Fibroblast of upper back skin (primary cell): ENCODE measurements at places on chromosomes 1 and 21.

- no peak for DNase-seq
These were observed 238.1 kb upstream of the VAMP3 start for GRCh38 chr1:7533006-7533405.

DNA sequence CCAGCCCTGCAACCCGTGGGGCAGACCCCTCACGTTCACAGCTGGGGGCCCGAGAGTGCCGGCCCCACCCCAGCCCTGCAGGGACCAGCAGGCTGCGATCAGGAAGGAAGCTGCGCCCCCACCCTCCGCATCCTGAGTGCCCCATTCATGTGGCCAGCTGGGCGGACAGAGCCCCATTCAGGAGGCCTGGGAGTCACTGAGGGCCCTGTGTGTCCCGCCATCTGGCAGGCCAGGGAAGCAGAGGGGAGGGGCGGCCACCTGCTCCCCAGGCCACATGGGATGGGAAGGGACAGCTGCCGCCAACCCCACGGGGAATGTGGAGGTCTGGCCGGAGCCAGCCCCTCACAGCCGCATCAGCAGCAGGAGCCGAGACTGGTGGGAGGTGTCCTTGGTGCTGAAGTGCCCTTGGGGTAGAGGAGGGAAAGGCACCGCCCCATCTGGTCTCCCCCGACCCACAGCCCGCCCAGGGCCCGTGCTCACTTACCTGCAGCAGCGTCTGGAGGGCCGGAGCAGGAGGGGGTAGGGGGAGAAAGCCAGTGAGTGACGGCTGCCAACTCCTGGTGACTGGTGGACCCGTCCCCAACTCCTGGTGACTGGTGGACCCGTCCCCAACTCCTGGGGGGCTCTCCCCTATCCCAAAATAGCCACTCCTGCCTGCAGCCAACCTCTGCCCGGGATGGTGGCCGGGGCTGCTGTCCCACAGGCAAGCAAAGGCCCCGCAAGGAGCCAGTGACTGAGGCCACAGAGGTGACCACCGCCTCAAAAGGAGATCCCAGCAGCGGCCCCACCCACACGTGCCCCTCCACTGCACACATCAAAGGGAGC lies 8.7 kb downstream of the ACAP3 start:
- DNase-seq: no peak

DNA sequence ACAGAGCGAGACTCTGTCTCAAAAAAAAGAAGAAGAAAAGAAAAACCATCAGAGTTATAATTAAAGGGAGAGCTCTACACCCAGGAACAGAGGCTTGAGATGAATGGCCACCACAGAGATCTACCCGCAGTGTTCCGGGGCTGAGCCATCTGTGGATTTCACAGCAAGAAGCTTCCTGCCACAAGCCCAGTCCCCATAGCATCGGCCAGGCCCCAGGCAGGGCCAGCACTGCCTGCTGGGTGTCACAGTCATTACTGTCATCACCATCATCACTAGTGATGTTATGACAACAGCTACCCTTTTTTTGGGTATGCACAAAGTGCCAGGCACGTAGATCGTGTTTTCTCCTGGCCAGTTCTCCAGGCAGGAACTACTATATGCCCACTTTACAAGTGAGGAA lies 111.6 kb upstream of the VAMP3 start:
- DNase-seq: no peak

GRCh38 chr1:166692346-166692745 lies 146.9 kb upstream of the POGK start:
- no peak for DNase-seq

DNA sequence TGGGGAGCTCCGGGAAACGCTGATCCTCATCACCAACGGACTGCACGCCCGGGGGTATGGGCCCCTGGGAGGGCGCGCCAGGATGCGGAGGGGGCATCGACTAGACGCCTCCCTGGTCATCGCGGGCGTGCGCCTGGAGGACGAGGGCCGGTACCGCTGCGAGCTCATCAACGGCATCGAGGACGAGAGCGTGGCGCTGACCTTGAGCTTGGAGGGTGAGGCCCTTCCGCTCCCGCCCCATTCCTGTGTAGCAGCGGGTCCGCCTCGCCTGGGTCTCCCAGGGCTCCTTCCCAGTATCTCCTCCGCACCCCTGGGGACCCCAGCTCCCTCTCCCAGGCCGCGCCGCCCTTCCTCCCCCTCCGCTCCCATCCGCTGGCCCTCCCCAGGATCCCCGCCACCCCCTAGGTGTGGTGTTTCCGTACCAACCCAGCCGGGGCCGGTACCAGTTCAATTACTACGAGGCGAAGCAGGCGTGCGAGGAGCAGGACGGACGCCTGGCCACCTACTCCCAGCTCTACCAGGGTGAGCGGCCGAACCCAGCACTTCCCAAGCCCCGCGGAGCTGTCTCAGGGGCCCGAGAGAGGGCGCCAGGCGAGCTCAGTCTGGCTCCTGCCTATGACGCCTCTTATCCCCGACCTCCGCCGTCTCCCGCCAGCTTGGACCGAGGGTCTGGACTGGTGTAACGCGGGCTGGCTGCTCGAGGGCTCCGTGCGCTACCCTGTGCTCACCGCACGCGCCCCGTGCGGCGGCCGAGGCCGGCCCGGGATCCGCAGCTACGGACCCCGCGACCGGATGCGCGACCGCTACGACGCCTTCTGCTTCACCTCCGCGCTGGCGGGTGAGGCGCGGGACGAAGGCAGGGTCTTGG lies 5.0 kb downstream of the HAPLN2 start:
- peak; percentile 31 for DNase-seq

GRCh38 chr1:145706086-145706664 lies 993 bp downstream of the PDZK1 start:
- DNase-seq: peak; percentile 31

DNA sequence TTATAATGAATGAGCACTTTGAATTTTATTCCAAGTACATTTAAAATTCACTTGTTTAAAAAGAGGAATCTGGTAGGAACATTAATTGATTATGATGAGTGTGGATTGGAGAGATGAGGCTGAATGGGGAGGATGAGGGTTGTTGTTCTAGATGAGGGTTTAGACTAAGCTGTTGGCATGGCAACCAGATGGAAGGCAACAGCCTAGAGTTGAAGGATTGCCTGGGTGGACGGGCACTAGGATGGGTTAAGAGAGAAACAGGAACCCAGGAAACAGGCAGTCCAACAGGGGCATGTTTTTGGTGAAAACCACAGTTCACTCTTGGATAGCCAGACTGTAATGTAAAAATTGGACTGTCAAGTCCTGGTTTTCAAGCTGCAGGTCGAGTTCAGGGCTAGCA lies 125.5 kb downstream of the CHRM3 start:
- no peak for DNase-seq

GRCh38 chr1:160431571-160431970 lies 31.2 kb downstream of the VANGL2 start:
- no peak for DNase-seq

- DNase-seq: no peak
These were observed 5.9 kb downstream of the ITLN1 start for GRCh38 chr1:160879056-160879455.

GRCh38 chr1:181936269-181936668 lies 125.2 kb downstream of the ZNF648 start:
- no peak for DNase-seq

GRCh38 chr1:68497358-68497698 lies 446 bp upstream of the DEPDC1 start:
- no peak for DNase-seq

GRCh38 chr1:160032165-160032820 lies 503 bp upstream of the PIGM start:
- no peak for DNase-seq

GRCh38 chr1:164930241-164930640 lies 371.3 kb downstream of the PBX1 start:
- no peak for DNase-seq

GRCh38 chr1:157399984-157400382 lies 152.3 kb downstream of the FCRL5 start:
- DNase-seq: peak; percentile 20

GRCh38 chr1:21621761-21622436 lies 47.3 kb downstream of the RAP1GAP start:
- DNase-seq: no peak

- no peak for DNase-seq
These were observed 44.1 kb upstream of the WLS start for GRCh38 chr1:68276448-68276847.

- no peak for DNase-seq
These were observed 204.2 kb downstream of the CAMTA1 start for GRCh38 chr1:6989212-6990159.

GRCh38 chr1:226046240-226046639 lies 16.3 kb upstream of the H3-3A start:
- peak; percentile 69 for DNase-seq

DNA sequence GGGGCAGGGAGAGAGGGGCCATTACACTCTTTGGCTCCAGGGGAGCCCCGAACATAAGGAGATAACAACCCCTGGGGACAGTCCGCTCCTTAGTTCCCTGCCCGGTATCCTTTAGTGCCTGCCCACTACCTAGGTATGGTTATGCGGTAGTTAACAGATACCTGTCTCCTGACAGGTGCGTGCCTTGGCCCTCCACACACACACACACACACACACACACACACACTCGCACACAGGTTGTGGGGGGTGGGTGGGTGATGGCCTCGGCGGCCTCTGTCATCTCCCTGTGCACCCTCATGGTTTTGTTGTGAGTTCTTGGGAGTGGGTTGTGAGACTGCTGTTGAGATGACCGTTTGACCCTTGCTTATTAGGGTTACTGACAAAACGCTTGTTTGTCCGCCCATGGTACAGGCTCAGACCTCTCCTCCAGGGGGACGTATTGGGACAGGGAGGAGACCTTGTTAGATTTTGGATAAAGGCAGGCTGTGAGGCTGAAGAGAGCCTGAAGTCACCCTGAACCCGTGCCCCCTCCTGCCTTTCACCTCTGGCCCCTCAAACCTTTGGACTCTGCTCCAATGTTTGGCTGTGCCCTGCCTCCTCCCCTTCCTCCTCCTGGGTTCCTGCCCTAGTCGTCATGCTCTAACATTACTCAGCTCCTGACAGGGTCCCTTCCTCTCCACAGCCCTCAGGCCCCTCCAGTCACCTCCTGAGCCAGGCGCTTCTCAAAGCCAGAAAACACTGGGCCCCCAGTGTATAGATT lies 979 bp downstream of the RASSF5 start:
- no peak for DNase-seq

DNA sequence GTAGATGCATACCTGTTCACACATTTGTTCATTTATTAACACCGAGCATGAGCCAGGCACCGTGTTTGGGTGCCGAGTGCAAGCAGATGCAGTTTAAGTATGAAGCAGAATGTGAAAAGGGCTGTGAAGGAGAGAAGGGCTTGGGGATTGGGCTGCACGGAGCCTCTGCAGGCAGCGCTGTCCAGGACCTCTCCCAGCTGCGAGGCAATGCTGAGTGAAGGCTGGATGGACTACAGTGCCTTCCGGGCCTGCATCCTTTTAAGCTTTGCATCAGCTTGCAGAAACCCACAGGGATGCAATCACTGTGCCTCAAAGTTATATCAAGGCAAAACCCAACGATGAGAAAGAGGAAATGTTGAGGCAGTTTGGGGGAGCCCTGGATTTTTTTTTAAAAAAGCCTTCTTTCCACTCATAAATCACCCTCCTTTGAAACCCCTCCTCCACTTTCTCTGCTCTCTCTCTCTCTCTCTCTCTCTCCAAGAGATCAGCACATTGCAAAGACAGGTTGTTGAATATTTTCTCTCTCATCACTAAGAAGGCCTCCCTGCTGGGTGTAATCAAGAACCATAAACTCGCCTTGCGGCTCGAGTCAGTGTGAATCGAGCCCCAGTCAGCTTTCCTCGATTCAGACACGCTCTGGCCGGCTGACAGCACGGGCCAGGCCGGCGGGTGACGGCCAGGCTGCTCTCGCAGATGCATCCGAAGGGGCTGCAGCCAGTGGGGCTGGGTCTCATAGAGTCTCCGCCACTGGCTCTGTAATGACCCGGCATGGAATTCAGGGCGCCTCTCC lies 89.2 kb upstream of the POU3F1 start:
- no peak for DNase-seq

DNA sequence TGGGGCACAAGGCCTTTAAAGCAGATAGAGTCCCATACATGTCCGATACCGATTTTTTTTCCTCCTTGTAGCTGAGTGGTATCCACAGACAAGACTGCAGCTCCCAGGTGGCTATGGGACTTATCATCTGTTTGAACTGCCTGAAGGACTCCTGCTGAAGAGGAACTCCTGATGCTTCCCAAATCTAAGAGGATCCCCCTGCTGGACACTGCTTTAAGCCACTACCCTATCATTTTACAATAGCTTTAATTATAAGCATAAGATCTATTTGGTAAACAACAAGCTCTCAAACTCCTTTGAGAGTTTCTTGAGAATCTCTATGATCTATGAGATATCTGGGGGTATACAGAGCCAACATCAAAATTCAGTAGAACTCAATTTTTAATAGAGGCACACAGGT lies 11.7 kb downstream of the NDC1 start:
- DNase-seq: peak; percentile 9

- DNase-seq: no peak
These were observed 53.8 kb downstream of the PRDM2 start for GRCh38 chr1:13753636-13754402.

- no peak for DNase-seq
These were observed 122.6 kb upstream of the AJAP1 start for GRCh38 chr1:4531842-4532241.

DNA sequence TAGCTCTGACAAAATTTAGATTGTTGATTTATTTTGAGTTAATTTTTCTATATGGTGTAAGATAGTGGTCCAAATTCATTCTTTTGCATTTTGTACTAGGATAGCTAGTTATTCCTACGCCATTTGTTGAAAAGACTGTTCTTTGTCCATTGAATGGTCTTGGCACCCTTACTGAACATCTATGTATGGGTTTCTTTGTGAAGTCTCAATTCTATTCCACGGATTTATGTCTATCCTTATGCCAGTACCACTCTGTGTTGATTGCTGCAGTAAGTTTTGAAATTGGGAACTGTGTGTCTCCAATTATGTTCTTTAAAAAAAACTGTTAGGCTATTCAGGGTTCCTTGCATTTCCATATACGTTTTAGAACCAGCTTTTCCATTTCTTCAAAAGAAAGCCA lies 145.7 kb downstream of the ZNF644 start:
- DNase-seq: no peak

GRCh38 chr21:45562402-45562801 lies 20.2 kb upstream of the SLC19A1 start:
- DNase-seq: no peak

DNA sequence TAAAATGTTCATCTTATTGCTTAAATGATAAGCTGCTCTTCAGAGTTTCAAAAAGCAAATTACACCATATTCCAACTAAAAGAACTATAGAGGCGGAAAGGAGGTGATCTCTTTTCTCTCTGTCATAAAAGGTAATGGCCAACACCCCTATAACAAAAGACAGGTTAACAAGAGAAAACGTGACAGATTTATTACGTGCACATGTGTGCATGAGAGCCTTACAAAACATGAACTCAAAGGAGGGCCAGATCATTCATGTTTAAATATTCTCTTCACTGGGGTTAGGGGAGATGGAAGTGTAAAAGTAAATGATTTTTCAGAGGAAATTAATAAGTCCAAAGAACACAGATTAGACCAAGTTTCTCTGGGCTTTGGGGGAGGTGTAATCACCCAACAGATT lies 26.5 kb upstream of the FMO2 start:
- no peak for DNase-seq
